Right lobe of liver (tissue), 6 donors: ENCODE measurements at places on chromosomes 4 and X. TPM values are rescaled to one million over a fixed set of nuclear protein-coding genes. Genes with fewer than 3 reads are reported as not detected.

GRCh38 chr4:142168181-142168580 is 531.8 kb downstream of the IL15 start:
- no peak overlapping the region for H3K27ac ChIP-seq
- no peak for DNase-seq
- H3K4me3 ChIP-seq = no peak overlapping the region
- H3K4me1 ChIP-seq = no peaks in the 10 kb centered on the region
- no peaks in the 10 kb centered on the region for H3K27me3 ChIP-seq
- H3K36me3 ChIP-seq = no peaks in the 10 kb centered on the region

DNA sequence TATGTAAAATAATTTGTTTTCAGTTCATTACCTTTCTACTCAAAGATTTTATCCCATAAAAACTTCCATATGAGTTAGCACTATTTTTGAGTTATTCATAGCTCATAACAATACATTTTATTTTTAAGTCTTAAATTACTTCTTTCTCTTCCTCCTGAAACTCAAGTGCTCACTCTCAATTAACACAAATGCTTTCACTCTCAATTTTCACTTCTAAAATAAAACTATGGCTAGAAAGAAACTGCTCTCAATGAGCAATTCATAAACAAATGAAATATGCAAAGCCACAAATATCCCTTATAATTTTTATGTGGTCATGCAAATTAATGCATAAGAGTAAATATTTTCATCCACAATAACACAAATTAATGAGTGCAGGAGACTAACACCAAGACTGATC is 38.8 kb downstream of the MAML3 start:
- no peak overlapping the region for H3K4me3 ChIP-seq
- DNase-seq = no peak
- no peaks in the 10 kb centered on the region for H3K36me3 ChIP-seq
- no peaks in the 10 kb centered on the region for H3K27me3 ChIP-seq
- peaks cover 18% of the 10 kb centered on the region for H3K4me1 ChIP-seq
- H3K27ac ChIP-seq = no peak overlapping the region

DNA sequence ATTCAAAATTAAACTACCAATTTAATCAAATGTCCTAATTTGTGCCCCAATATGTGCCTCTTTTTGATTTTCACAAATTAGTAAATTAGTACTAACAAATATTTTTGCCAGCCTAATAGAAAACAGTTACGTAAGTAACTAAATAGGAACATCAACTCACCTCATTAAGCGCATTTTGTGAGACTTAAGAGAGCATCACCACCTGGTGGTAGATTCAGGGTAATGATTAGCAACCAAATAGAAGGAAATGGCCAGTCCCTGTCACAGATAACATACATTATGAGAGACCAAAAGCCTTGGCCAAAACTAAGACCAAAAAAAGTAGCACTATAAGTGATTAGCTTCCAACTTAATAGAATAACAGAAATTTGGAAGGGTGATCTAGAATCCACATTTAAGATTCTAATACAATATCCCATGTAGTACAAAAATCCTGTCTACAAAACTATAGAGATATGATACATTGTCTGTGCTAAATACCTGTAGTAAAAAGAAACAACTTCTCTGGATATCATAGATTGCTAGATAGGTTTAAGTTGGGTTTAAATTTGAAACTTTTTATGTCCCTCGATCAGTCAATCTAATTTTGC is 46.7 kb downstream of the C4orf46 start:
- no peak overlapping the region for H3K4me3 ChIP-seq
- H3K27ac ChIP-seq = no peak overlapping the region
- no peaks in the 10 kb centered on the region for H3K4me1 ChIP-seq
- DNase-seq = no peak
- H3K27me3 ChIP-seq = no peaks in the 10 kb centered on the region

DNA sequence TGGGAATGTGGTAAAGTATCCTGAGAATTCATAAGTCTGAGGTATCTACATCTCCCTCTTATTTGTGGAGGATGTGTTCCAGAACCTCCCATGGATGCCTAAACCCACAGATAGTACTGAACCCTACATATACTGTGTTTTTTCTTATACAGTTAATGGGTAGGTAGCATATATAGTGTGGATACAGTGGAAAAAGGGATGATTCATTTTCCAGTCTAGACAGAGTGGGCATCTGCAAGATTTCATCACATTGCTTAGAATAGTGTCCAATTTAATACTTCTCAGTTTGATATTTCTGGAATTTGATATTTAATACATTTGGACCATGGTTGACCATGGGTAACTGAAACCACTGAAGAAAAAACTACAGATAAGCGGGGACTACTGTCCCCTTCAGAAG is 155.0 kb upstream of the ANKRD50 start:
- no peaks in the 10 kb centered on the region for H3K27me3 ChIP-seq
- DNase-seq = no peak
- no peak overlapping the region for H3K27ac ChIP-seq
- no peak overlapping the region for H3K4me3 ChIP-seq
- H3K4me1 ChIP-seq = no peaks in the 10 kb centered on the region
- no peaks in the 10 kb centered on the region for H3K36me3 ChIP-seq

DNA sequence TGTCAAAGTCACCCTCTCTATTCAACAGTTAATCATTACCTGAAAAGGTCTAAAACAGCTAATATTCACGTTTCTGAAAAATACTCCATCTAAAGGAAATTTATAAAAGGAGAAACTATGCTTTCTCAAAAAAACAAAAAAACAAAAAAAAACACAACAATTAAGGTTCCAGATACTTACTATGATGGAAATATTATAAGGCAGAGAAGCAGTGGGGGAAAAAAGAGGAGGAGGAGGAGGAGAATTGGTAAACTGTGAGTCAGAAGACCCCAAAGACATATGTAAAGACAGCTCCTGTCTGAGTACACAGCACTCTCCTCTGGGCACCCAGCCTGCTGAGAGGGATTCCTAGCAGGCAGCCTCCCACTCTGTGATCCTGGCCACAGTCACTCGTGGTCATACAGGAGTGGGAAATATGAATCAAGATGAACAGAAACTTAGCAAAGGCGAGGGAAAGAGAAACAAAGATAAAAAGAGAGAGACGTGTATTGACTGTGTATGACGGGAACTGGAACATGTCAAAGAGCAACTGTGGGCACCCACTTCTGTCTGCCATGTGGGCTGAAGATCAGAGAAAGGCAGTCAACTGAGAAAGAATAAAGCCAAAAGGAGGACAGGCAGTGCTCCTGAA is 12.5 kb downstream of the KLHL15 start:
- no peaks in the 10 kb centered on the region for H3K4me1 ChIP-seq
- no peaks in the 10 kb centered on the region for H3K27me3 ChIP-seq
- no peak for DNase-seq
- no peak overlapping the region for H3K4me3 ChIP-seq
- H3K36me3 ChIP-seq = no peaks in the 10 kb centered on the region
- H3K27ac ChIP-seq = no peak overlapping the region

- no peak overlapping the region for H3K4me3 ChIP-seq
- no peak overlapping the region for H3K27ac ChIP-seq
- no peaks in the 10 kb centered on the region for H3K27me3 ChIP-seq
- H3K4me1 ChIP-seq = no peaks in the 10 kb centered on the region
- no peak for DNase-seq
Observed at GRCh38 chr4:26001413-26001812, 87.4 kb downstream of the SMIM20 start.

Gene SLC2A9
- total RNA-seq = 16.1 TPM

Gene STEEP1
- 11.9 TPM for total RNA-seq

Gene SNCA
- total RNA-seq = 1.1 TPM

Gene OTC
- total RNA-seq = 96.4 TPM

Gene ITM2A
- 0.18 TPM for total RNA-seq

Gene IL9R
- 0.37 TPM for total RNA-seq

Gene PDHA1
- total RNA-seq = 105 TPM

DNA sequence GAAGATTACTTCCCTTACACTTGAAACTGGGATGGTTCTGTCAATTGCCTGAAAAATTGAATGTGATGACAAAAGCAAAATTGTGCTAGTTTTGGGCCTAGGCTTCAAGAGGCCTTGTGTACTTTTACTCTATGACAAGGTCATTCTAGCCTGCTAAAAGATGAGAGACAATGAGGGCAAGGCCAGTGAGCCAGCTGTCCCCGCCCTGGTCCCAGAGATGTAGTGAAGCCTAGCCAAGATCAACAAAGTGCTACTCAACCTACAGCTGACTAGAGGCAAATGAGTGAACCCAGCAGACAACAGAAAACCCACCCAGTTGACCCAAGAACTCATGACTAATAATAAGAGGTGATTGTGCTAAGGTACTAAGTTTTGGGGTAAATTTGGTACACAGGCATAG is 248.7 kb downstream of the IL15 start:
- no peak for DNase-seq

GRCh38 chr4:8171984-8172924 is 13.6 kb upstream of the ABLIM2 start:
- no peaks in the 10 kb centered on the region for H3K4me1 ChIP-seq
- no peak overlapping the region for H3K4me3 ChIP-seq
- DNase-seq = no peak
- H3K36me3 ChIP-seq = no peaks in the 10 kb centered on the region

DNA sequence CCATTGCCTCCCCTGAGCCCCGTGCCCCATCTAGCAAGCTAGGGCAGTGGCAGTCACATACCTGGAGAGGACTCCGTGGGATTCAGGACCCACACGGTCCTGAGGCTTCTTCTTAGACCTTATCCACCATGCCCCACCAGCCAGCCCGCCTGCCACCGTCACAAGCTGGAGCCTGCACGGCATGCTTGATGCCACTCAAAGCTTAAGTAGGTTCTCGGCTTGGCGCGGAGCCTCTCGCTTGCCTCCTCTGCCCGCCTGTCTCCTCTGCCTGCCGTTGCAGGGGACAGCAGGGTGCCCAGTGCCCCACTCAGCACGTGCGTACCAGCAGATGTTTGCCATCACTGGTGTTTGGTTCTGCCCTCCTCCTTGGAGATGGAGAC is 14.1 kb downstream of the PSAPL1 start:
- no peaks in the 10 kb centered on the region for H3K36me3 ChIP-seq
- H3K27ac ChIP-seq = no peak overlapping the region
- no peaks in the 10 kb centered on the region for H3K4me1 ChIP-seq
- H3K27me3 ChIP-seq = no peaks in the 10 kb centered on the region

GRCh38 chr4:74682567-74683359 is 111.6 kb downstream of the BTC start:
- H3K4me1 ChIP-seq = no peaks in the 10 kb centered on the region
- H3K36me3 ChIP-seq = no peaks in the 10 kb centered on the region
- no peak overlapping the region for H3K27ac ChIP-seq
- no peak overlapping the region for H3K4me3 ChIP-seq
- no peak for DNase-seq

Gene TRIM61
- not detected for total RNA-seq

Gene ARHGAP36
- total RNA-seq = not detected

DNA sequence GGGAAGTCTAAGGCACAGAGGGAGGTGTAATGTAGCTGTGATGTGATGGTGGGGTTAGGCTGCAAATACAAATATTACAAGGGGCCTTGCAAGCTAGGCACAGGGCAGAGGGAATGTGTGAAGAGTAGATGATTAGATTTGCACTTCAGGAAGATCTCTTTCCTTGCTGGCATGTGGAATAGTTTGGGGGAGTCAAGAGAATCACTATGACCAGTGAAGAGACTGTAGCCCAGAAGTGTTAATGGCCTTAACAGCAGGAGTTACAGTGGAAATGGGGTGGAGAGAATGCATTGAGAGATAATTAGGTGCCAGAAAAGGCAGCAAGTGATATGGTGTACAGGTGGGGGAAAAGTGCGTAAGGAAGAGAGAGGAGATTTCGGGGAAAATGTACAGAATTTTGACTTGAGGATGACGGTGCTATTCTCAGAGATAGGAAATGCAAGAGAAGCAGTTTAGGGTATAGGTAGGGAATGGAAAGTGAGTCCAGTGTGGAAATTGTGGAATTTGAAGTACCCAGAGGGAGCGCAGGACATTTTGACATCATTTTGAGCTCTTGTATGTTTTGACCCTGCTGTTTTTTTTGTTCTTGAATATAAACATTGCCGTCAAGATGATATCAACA is 10.2 kb upstream of the TAPT1 start:
- H3K4me3 ChIP-seq = no peak overlapping the region
- no peak overlapping the region for H3K27ac ChIP-seq
- H3K27me3 ChIP-seq = no peaks in the 10 kb centered on the region

DNA sequence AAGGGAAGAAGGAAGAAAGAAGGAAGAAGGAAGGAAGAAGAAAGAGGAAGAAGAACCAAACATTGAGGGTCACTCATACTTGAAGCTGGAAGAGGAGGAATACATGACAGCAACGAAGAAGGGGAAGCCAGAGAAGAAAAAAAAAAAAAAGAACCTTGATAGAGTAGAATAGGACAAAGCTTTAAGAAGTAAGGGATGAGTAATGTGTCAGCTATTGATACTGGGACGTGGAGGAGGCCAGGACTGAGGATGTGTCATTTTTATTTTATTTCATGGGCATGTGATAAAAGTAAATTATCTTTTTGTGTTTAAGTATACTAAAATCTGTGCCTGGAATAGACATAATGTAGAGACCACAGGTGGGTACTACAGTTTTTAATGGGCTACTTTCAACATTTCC is 6.4 kb downstream of the EDA2R start:
- H3K27ac ChIP-seq = no peak overlapping the region
- H3K36me3 ChIP-seq = no peaks in the 10 kb centered on the region
- H3K27me3 ChIP-seq = no peaks in the 10 kb centered on the region
- DNase-seq = no peak
- H3K4me1 ChIP-seq = no peaks in the 10 kb centered on the region

DNA sequence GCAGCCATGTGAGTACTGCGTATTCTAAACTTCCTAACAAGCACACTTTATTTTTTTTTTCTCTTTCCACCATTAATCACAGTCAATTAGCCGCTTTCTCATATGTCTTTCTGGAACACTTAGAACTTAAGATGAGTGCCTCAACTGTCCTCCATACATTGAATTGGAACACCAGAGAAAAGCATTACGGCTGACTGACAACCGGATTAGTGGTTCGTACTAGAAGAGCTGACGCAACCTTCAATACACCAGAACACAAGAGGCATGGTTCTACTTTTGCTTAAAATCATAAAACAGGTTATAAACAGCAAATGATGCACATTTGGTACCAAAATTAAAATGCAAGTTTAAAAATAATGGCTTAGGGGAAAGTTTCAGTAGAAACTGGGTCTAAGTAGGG is 3.3 kb downstream of the TMEM47 start:
- no peaks in the 10 kb centered on the region for H3K4me1 ChIP-seq
- H3K4me3 ChIP-seq = peak overlapping the region; percentile 50
- no peaks in the 10 kb centered on the region for H3K36me3 ChIP-seq
- H3K27me3 ChIP-seq = no peaks in the 10 kb centered on the region
- H3K27ac ChIP-seq = peak overlapping the region; percentile 56

GRCh38 chr4:96913441-96914080 is 1073.7 kb downstream of the PDHA2 start:
- no peaks in the 10 kb centered on the region for H3K27me3 ChIP-seq
- H3K4me1 ChIP-seq = no peaks in the 10 kb centered on the region
- DNase-seq = no peak

DNA sequence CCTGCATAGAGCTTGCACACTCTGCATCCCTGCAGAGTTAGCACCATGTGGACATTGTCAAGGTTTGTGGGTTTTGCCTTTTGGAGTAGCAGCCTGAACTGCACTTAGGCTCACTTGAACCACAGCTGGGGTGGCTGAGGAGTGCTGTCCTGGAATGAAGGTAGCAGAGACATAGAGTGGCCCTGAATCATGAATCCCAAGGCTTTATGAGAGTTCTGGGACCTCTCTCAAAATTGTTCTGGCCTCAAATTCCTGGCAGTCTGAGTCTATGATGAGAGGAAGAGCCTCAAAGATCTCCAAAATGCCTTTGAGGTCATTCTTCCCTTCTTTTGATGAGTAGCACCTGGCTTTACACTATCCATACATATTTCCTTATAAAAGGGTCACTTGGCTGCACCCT is 37.1 kb upstream of the ADH1C start:
- H3K36me3 ChIP-seq = no peaks in the 10 kb centered on the region
- H3K27me3 ChIP-seq = no peaks in the 10 kb centered on the region
- no peak overlapping the region for H3K4me3 ChIP-seq
- DNase-seq = no peak
- H3K4me1 ChIP-seq = no peaks in the 10 kb centered on the region
- no peak overlapping the region for H3K27ac ChIP-seq
